Omental fat pad (tissue), 4 donors: ENCODE measurements at places on chromosomes 2 and 18. TPM values are rescaled to one million over a fixed set of nuclear protein-coding genes. Genes with fewer than 3 reads are reported as not detected.

- no peak for DNase-seq
These were observed 113.7 kb downstream of the NAB1 start for GRCh38 chr2:190762566-190762965.

DNA sequence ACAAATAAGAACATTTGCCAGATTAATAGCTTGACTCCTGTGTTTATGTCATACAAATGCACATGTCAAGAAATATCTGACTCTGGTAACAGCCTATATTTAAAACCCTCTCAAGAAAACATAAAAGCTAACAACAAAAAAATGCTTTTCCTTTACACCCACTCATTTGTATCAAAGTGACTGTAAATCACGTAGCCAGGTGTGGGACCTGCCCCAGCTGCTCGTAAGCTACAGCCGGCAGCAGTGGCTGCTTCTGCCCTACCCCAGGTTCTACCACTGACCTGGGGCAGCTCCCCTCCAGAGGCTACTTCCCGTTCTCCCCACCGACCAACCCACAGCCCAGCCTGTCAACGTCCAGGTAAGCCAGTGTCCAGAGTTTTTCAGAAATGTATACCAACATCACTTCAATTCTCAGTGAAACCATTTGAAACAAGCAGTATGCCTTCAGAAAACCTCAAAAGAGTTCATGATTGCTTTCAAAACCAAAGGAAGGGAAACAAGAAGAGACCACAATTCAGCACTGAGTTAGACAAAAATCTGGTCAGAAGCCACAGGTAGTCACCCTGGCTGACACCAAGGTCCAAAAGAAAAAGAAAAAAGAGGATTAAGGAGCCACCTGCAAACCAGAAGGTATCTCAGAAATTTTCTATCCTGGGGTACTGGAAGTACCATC is 40.4 kb downstream of the KIDINS220 start:
- DNase-seq = no peak

- no peak for DNase-seq
These were observed 61.8 kb downstream of the CAB39 start for GRCh38 chr2:230774348-230774951.

DNA sequence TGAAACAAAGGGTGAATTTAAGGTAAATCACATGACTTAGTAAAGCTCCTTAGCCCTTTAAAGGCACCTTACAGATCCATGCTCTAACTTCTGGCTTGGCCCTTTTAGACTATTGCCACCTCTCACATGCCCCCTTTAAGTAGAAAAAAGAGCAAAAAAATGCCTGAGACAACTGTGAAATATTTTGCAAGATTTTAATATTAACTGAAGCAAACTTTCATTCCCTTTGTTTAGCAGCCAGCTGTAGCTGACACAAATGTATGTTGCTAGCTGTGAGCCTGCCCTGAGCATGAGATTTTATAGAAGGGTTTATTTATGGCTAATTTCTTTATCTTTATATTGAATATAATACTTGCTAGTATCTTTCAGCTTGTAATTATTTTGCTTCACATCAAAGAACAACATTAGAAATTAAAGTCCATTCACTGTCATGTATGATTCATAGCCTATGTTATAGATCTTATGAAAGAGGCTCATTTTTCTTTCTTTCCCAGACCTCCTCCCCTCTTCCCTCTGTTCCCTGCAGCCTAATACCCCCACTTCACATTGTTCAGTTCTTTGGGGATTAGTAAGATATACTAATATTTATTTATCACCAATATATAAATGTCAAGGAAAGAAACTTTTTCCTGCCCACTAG is 637.2 kb upstream of the ZEB2 start:
- DNase-seq = no peak

DNA sequence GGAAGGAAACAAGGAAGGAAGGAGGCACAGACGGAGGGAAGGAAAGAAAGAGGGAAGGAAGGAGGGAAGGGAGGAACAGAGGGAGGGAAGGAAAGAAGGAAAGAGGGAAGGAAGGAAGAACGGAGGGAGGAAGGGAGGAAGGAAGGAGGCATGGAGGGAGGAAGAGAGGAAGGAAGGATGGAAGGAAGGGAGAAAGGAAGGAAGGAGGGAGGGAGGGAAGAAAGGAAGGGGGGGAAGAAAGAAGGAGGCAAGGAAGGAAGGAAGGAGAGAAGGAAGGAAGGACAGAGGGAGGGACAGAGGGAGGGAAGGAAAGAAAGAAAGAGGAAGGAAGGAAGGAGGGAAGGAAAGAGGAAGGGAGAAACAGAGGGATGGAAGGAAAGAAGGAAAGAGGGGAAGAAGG is 7.6 kb upstream of the ACOXL start:
- no peak for DNase-seq

DNA sequence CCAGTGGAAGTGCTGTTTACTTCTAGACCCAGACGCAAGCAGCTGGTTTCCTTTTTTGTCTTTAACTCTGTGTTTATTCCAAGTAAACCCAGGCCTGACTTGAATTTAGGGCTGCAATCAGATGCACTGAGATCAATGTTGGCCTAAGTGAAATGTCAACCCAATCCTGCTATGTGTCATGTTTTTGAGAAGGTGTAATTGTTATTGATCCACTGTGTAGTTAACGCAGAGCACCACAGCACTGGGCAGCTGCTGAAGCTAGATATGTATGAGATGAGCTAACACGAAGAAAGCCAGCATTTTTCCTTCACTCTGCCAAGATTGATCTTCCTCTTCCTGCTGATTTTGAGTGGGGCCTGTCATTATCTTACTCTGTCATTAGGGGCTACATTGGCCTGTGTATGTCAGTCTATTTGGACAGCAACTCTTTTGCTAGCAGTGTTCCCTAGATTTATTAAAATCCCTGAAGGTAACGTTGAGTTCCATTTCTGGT is 18.9 kb upstream of the DLX1 start:
- no peak for DNase-seq

TCF7L1 gene
- total RNA-seq = 3.9 TPM

KIDINS220 gene
- 66.9 TPM for total RNA-seq

CRYBA2 gene
- not detected for total RNA-seq
